Cortex of kidney (tissue), 1 donor: ENCODE measurements at places on chromosomes 11 and 22.

- DNase-seq = no peak
These were observed 16.7 kb upstream of the TMPRSS4 start for GRCh38 chr11:118060081-118060661.

GRCh38 chr11:82747471-82747870 lies 13.8 kb upstream of the FAM181B start:
- DNase-seq = no peak

GRCh38 chr11:72738199-72739141 lies 13.7 kb downstream of the ARAP1 start:
- DNase-seq = no peak

DNA sequence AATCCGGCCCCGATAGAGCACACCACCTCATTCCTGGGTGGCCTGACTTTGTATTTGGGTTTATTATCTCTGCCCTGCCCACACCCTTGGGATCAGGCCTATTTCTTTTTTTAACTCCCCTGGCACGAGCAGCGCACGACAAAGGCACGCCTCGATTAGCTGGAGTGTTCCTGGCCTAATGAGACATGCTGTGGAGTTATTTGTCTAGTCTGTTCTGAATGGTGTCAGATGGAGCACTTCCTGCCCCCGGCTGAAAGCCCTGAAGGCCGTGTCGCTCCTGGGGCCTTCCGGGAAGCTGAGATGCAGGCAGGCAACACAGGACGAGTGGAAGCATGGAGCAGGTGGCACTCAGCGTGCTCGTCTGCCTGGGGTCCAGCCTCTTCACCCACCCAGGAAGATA lies 47.1 kb downstream of the LARGE1 start:
- DNase-seq = no peak

DNA sequence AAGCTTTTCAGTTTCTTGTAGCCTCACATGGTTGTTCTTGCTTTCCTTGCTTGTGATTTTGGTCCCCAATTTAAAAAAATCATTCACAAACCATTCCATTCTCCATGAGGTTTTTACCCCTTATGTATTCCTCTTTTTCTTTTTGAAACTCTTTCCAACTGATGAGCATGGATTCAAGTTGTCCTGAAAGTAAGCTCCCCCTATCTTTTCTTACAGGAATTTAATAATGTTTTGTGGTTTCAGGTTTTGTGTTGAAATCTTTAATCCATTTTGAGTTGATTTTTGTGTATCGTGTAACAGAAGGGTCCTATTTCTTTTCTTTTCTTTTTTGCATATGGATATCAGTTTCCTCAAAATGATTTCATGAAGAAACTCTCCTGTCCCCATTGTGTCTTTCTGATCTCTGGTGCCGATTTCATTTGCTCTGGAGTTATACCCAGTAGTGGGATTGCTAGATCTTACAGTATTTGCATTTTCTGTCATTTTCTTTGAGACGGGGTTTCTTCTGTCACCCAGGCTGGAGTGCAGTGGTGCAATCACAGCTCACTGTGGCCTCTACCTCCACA lies 58.5 kb downstream of the LRRC74B start:
- no peak for DNase-seq

DNA sequence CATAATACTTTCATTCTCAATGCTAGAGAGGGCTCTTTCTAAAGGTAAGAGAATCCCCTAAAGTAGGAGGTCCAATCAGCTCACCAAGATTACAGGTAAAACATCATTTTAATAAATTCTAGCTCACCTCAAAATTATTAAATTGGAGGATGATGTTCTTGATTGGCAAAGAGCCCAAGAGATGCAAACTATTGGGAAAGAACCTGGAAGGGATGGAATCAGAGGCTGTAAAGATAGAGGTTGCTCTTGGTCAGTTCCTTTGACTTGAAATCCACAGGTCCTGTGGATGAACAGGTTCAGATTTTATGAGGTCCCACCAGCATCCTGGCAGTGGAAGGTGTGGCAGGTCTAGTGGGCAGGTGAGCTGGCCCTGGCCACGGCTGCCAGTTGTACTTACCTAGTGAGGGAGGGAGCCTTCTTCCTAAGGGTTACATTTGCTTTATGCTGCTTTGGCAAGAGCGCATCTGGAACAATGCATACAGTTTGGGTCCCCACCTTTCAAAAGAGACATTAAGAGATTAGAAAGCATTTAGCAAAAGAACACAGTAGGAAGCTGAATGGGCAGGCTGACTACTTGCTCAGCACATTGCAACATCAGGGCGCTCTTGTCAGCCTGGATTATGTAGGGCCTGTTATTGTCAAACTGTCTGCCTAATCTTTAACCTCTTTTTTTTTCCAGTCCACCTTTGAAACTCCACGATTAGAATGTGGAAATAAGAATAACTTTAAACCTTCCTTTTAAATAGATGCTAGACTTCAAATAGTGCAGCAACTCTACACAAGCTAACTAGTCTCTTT lies 97.0 kb downstream of the RDX start:
- DNase-seq = no peak

DNA sequence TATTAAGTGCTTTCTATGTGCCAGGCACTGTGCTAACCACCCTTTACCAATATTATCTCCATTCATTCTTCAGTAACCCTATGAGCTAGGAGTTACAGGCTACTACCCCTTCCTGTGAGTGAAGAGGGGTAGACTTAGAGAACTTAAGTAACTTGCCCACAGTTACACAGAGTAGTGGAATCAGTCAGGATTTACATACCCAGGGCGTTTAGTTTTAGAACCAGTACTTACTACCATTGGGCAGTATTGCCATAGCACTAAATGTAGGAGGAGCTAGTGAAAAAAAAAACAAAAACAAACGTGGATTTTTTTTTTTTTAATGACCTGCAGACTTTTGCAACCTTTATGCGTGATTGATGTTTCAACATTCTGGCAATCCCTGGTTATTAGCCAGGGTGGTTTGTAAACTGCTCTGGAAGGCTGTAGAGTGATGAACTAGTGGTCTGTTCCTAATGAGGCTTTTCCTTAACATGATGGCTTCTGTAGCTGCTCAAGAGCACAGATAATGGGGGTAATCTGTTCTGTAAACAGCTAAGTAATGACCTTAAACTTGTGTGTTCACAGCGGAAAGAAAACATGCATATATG lies 11.4 kb downstream of the TBCEL start:
- no peak for DNase-seq

GRCh38 chr11:101442171-101442570 lies 141.6 kb downstream of the TRPC6 start:
- DNase-seq = no peak

- DNase-seq = no peak
These were observed 796.3 kb upstream of the RAG2 start for GRCh38 chr11:37394236-37394870.

DNA sequence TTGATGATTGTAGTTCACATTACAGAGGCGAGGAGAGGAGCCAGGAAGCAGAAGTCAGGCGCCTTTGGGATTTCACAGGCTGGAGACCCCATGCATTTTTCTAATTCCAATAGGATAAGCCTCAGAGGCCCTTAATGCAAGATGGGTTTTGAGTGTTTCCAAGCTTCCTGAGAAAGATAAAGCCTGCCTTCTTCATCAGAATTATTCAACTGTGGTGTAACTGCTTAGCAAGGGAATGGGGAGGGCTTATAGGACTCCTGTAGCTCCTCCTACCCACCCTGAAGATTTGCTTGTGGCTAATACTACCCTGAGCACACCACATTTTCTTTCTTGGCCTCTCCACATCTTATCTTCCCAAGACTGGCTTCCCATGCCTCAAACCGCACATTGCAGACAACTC lies 151.1 kb upstream of the ISX start:
- DNase-seq = no peak

DNA sequence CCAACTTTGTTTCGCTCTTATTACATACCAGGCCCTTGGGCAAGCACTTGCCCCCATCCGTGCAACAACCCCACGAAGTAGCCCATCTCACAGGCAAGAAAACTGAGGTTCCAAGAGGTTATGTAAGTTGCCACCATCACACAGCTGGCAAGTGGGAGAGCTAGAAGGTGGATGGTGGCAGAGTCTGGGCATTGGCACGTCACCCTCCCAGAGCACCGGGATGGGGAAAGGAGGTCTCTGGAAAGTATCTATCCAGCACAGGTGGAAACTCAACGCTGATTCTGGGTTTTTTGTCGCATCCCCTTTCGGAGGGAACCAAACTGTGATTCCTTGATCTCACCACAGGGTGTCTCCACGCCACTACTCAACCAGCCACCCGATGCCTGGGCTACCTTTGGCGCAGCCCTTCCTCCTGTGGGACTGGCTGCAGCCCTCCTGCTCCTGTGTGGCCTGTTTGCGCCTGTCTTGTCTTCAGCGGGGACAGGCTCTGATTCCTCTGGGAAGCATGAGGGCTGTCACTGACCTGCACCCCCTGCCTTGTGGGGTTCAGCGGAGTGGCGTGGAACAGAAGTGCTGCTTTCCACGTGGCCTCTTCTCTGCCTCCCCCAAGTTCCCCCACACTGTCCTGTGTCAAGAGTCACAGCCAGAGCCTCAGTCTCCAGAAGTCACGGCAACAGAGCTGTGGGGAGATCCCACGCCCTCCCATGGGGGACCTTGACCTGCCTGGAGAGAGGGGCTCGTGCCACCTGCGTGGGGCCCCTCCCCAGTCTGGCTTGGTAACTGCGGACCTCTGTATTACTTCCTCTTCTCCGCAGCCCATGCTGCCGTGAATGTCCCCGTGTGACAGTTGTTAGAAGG lies 34.4 kb upstream of the TRIM29 start:
- DNase-seq = no peak

DNA sequence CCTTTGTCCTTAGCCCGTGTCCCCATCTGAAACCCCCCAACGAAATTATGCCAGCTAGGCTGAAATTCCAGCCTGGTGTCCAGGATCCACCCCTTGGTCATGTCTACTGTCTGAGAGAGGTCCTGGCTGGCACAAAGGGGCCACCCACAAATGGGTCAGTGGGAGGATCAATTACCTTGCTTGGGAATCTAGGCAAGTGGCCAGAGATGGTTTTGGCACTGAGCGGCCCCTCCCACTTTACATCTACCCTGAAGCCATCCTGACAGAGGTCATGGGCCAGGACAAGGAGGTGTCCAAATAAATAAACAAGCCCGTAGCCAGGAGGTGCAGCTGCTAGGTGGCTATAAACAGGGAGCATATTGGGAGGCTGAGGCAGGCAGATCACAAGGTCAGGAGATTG lies 311.5 kb downstream of the MN1 start:
- no peak for DNase-seq

- no peak for DNase-seq
These were observed 11.3 kb downstream of the FADS3 start for GRCh38 chr11:61880031-61880430.

- DNase-seq = no peak
These were observed 5.9 kb upstream of the HMOX1 start for GRCh38 chr22:35375031-35375430.

DNA sequence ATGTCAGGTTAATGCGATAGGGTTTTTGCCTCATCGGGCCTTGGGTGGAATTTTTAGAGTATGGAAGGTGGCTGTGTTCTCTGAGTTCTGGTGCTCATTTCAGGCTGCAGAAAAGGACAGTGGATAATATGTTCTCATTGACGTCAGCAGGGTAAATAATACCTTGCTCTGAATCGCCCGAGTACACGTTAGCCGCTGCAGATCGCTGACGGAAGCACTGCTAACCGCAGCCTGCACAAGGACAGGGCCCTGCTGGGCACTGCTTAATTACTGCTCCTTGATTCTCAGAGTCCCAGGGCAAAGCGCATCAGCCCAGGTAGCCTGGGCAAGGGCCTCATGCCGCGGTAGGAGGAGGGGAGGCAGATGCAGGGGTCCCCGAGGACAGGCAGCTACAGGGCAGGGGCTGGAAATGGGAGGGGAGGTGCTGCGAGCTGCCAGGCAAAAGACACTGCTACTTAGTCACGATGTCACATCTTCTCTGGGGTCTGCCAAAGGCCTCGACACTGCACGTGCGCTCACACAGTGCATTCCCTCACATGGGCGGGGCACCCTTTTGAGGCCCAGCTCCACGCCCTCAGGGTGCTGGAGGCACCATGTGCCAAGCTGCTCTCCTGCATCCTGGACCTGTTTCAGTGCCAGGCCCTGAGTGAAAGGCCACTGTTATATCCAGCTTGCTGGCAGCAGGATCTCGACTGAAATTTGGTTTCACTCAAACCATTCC lies 35.2 kb downstream of the PPP2R1B start:
- no peak for DNase-seq

DNA sequence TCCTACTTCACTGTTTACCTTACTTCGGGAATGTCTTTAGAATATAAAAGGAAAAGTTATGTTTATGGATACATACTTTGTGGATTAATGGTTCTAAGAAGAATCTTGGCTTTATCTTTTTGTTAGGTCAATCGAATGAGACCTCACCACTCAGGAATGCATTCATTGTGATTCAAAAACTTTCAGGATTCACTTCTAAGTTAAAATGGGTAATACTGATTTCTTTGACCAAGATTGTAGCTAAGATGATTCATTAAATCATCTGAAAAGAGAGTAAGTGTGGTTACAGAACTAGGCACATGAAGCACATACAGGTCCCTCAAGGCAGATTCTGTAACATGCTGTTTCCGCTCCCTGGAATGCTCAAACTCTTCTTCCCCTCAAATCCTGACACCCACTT lies 716.4 kb downstream of the KCNA4 start:
- DNase-seq = no peak

GRCh38 chr11:126284829-126285228 lies 1.9 kb downstream of the TIRAP start:
- no peak for DNase-seq

DNA sequence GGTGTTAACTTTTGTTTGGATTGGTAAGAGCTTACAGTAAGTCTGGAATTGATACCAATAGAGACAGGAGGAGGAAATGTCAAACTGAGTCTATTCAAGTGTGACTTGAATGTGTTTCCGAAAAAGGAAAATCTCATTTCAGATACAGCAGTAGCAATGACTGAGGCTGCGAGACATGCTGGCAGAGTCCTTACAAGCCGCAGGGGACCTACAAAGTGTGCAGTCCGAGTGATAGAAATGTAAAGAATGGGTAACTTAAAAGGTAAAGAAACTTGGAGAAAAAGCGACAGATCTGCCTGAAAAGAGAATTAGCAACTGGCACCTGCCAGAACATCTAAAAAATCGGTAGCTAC lies 444 bp downstream of the CWF19L2 start:
- no peak for DNase-seq

GRCh38 chr22:35834061-35834460 lies 116.4 kb downstream of the APOL5 start:
- no peak for DNase-seq

- no peak for DNase-seq
These were observed 14.9 kb downstream of the KDELR3 start for GRCh38 chr22:38482662-38483308.

GRCh38 chr11:9396310-9396709 lies 11.9 kb downstream of the IPO7 start:
- DNase-seq = no peak

DNA sequence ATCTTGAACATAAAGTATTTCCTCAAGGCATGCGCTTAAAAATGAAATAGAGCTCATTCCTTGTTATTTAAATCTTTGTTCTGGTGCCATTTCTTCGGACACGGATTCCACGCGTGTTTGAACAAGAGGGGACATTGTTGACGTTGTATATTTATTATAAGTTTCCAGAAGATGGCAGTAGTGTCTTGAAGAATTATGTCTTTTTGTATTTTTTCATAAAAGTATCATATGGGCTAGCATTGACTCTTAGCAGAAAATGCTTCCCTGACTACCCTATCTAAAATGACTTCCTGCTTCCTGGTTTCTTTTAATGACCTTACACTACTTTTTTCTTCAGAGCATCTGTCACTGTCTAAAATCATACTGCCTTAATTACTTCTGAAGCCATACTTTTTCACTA lies 20.4 kb downstream of the BIRC2 start:
- DNase-seq = no peak
